ENCODE measurements at places on chromosomes 4 and X.

DNA sequence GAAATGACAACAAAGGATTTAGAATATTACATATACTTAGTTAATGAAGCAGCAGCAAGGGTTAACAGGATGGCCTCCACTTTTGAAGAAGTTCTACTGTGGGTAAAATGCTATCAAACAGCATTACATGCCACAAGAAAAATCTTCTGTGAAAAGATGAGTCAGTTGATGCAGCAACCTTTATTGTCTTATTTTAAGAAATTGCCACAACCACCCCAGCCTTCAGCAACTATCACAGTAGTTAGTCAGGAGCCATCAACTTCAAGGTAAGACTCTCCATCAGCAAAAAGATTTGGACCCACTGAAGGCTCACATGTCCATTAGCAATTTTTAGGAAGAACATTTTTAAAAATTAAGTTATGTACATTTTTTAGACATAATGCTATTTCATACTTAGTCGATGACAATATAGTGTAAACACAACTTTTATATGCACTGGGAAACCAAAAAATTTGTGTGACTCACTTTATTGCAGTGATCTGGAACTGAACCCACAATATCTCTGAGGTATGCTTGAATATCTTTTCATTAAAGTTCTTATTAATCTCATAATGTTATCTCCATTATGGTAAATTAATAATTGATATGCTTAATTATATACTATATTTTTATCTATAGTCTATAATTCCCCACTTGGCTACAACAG, 81.2 kb downstream of the SPCS3 start:
- no peak for DNase-seq

- DNase-seq, result no peak
Measured at GRCh38 chr4:53676402-53676871, 85.2 kb upstream of the LNX1 start.

DNA sequence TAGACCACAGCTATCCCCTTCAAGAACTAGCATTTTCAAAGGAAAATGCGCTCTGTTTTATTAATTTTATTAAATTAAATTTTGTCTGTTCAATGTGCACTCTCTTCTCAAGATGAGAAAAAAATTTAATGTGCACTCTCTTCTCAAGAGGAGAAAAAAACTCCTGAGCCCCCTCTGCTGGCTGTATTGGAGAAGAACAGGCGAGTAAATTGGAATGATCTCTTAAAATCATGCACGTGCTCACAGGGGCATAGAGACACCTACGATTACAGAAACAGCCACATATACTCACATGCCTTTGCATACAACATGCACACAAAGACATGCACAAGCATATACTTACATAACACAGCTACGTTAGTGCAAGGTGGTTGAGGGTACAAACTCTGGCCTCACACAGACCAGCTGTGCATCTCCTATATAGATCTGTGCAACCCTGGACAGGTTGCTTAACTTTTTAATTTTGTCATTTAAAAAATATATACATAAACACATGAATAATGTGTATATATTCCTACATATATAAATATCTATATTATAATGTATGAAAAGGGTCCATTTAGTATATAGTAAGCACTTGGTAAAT, 176.2 kb upstream of the CXorf66 start:
- DNase-seq, result no peak

- DNase-seq, result no peak
Measured at GRCh38 chr4:26450418-26450817, 39.9 kb downstream of the CCKAR start.
